Right lung (tissue), 10 donors: ENCODE measurements at places on chromosomes 5 and 9. TPM values are rescaled to one million over a fixed set of nuclear protein-coding genes. Genes with fewer than 3 reads are reported as not detected.
A peak's percentile ranks its signal among the peaks of the same experiment; 100 is the strongest.

DNA sequence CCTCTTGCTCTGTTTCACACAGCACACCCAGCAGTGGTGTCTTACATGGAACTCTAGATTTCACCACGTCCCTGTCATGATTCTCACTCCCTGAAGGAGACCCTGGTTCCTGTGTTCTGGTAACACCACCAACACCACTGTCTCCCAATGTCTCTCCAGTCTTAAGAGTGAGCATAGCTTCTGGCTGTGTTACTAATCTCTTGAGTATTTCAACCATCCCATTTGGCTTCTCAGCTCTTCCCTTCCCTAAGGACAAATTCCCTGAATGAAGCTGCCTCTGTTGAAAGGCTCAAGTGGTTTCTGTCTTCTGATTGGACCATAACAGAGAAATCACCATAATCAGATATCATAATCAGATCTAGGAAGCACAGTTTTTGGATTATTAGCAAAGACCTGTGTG lies 311.8 kb downstream of the DNAH5 start:
- DNase-seq = no peak

DNA sequence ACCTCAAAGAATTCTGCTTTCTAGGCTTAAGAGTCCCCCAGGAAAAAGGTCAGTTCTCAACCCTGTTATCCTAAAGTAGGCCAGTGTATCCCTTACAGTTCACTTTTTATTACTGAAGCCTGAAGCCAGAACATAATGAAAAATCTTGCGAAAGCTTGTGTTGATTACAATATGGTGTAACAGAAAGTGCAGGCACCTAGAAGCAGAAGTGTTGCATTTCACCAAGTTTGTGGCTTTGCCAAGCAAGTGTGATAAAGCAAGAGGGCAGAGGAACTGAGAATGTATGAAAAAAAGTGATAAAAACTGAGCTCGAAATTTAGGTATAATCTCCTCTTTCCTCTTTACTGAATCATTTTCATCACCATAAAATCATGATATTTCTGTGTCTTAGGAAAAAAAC lies 26.2 kb downstream of the AGTPBP1 start:
- no peak for DNase-seq

GRCh38 chr5:95649274-95649673 lies 2.7 kb downstream of the RFESD start:
- DNase-seq = no peak

DNA sequence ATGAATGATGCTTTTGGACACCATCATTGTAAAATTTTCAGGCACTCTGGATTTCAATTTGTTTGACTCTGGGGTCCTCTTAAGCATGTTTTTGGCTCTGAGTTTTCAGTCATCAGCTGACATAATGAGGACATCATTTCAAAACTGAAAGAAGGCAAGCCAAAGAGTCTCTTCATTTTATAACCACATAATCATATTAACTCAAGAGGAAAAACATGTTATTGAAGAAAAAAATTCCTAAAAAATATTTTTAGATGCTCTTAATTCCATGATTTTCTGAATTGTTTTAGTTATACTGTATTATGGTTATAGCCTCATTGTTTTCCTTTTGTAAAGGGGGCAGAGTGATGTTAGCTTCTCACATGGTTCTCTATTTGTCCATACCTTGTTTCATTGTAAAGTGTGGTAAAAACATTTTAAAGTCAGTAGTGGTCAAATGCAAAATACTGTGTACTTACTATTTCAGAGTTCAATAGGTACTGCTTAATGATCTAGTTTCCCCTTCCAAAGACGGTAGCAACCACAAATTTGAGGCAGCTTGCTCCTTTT lies 472.1 kb downstream of the DMRT2 start:
- no peak for DNase-seq

GPR150 gene
- not detected for polyA plus RNA-seq

GRCh38 chr5:128905568-128906110 lies 59.6 kb upstream of the SLC27A6 start:
- DNase-seq = peak; percentile 53

DNA sequence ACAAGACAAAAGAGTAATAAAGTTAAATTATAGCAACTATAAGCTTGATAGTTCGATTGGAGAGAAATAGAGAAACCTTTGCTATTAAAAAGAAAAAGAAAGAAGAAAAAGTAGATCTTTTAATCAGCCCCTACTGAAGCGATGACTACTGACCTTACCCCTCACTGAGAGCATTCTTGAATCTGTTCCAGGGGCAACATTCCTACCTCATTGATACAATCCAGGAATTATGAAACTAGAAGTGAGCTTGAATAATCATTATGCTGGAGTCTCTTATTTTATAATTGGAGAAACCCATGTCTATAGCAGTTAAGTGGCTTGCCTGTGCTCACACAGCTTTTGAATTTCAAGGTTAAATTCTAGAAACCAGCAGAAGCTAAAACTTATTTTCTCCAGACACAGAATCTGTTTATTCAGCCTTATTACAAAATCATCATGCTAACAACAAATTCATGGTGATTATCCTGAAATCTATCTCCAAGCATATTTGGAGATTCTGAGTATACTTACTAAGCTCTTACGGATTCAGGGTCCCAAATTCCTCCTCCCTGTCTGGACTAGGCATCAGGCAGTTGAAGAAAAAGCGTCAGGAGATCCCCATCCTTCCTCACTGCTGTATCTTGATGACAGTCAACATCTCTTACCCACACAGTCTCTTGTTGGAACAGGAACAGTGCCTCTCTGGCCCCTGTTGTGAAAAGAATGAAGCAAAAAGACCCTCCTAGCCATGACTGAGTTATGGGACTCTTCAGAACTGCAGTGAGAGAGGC lies 547.6 kb upstream of the WWC1 start:
- DNase-seq = no peak

OR1Q1 gene
- polyA plus RNA-seq = not detected

DNA sequence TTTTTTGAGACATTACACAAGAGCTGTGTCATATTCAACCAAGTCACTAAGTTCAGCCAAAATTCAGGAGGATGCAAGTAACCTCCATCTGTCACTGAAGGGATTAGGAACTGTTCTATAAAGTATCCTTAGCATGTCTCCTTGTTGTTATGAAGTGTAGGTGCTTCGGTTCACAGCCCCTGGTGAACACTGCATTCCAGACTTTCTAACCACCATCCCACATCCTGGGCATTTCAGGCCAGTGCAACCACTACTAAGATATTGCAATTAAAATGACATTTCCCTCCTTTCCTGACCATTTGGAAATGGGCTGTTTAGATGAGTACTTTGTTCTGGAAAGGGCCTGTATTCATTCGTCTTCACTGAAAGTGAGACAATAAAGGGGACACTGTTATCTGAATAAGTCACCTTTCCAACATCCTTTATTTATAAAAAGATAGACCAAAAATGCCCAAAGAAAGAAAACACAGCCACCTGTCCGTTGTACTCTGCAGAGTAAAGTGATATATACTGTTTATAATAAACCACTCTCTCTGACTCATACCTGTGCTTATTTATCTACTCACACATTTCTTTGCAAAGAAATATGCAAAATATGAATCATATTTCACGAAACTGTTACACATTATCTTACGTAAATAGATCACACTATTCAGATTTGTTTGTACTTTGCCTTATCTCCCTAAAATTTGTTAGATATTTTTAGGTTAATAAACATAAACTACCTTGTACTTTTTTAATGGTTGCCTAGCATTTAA lies 861.9 kb downstream of the CDH18 start:
- DNase-seq = no peak

GRCh38 chr9:104863180-104863883 lies 64.6 kb downstream of the ABCA1 start:
- peak; percentile 50 for DNase-seq

GRCh38 chr9:122213589-122214413 lies 15.0 kb downstream of the LHX6 start:
- DNase-seq = no peak

GRCh38 chr9:104774831-104775573 lies 11.1 kb downstream of the NIPSNAP3B start:
- DNase-seq = no peak

ACO1 gene
- 28.8 TPM for polyA plus RNA-seq

DNA sequence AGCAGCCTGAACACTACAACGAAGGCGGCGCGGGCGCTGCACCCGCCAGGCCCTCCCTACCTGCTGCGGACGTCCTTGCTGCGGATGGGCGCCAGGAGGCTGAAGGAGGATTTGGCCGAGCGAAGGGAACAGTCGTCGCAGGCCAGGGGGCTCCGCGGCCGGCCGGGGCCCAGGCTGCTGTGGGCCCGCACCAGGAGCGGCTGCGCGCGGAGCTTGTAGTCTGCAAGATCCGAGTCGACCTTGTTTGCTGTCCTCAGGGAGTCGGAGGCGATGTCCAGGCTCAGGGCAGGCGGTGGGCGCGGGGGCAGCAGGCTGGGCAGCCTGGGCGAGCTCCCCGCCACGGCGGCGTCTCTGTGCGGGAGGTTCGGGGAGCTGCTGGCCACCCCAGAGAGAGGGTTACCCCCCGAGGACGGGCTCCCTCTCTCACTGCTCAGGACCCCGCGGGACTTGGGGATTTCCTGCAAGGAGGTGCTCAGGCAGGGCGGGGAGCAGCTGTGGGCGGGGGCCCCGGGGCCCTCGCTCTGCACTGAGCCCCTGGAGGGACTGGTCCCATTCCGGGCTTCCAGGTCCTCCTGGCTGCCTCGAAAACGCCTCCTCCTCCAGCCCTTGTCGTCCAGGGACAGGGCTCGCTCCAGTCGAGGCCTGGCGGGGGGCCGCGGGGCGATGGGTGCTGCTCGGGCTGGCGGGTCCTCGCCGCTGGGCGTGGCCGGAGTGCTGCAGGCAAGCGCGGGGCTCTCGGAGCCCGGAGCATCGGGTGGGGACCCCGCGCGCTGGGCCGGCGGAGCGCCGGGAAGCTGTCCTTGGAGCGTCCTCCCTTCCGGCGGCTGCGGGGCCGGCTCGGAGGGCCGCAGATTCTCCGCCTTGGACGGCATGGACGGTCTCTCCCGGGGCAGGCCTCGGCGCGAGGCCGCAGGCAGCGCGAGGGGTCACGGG lies 831 bp downstream of the INPP5E start:
- peak; percentile 5 for DNase-seq

- no peak for DNase-seq
Measured at GRCh38 chr9:96617439-96618185, 2.0 kb downstream of the CDC14B start.

EFNA5 gene
- polyA plus RNA-seq = 17.4 TPM

PAM gene
- 161 TPM for polyA plus RNA-seq

C9orf72 gene
- polyA plus RNA-seq = 20.9 TPM

CCDC192 gene
- 0.58 TPM for polyA plus RNA-seq

IL5 gene
- 0.44 TPM for polyA plus RNA-seq

DNA sequence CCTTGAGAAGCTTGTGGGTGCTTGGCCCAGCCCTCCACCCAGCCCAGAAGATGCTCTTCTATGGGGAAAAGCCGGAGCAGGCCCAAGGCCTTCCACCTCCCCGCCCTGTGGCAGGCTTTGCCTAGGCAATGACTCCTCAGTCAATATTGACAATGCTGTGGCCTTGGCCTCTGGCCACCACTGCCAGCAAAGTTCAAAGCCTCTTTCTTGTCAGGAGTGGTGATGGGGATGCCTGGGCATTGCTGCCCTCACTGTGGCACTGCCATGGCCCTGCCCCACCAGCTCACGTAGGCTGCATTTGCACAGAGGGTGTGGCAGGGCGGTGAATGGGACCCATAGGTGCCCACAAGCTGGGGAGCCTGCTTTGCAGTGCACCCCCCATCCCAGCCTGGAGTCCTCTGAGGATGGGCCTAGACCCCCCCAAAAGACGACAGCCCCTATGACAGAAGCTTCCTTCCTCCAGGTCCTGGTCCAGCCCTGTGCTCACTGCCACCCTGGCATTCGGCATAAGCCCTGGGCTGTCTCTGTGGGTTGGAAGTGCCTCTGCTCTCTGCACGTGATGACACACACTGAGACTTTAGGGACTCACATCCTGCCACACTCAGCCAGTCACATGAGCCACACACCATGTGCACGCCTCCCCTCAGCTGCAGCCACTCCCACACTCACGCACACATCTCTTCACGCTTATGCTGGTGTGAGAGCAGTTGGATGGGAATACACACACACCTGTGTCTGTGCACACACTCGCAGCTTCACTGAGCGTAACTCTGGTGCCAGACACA lies 31.1 kb downstream of the MORN5 start:
- no peak for DNase-seq

- DNase-seq = no peak
Measured at GRCh38 chr5:77066823-77067442, 20.2 kb downstream of the ZBED3 start.

DMRT3 gene
- polyA plus RNA-seq = not detected

PRR16 gene
- polyA plus RNA-seq = 11.5 TPM

ZDHHC11B gene
- polyA plus RNA-seq = 42.4 TPM

BTNL8 gene
- 0.58 TPM for polyA plus RNA-seq

DNA sequence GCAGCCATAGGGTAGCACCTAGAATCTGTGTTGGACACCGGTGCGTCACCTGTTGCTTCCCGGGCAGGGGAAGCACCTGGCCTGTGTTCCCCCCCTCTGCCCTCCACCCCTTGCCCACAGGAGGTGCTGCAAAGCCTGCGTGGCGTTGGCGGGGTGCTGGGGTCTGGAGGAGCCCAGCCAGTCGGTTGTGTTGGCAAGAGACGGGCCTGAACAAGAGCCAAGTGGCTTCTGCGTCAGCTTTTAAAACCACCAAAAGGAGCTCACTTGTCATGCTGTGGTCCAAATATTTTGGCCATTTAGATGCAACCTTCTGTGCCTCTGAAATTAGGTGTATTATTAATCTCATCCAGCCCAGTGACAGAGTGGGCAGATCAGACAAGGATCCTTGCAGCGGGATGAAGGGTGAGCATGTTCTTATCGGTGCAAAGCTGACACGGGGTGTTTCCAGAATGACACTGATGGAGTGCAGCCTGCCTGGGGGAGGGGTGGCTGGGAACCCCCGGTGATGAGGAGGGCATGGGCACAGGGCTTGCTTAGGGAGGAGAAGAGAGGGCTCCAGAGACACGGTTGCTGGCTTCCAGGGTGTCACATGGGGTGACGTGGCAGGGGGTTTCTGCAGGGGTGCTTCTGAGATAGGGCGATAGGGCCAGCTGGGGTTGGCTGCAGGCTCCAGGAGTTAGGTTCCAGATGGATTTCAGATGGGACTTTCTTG lies 9.7 kb upstream of the RXRA start:
- no peak for DNase-seq

DNA sequence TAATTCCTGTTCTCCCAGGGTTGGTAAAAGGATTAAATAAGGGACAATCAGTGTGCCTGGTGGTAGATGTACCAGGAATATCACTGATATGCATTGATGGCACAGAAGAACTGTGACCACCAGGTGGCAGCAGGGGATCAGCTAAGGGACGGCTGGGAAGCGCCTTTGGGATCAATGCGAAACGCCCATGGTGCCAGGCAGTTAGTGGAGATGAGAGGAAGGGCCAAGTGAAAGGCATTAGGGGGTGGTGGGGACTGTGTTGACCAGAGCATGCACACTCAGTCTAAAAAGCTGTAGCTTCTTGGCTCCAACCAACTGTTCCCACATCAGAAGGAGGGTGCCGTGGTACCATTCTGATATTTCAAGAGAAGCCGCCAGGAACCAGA lies 55.6 kb downstream of the ARHGEF37 start:
- DNase-seq = peak; percentile 48
